T follicular helper cell (primary cell): ENCODE measurements at places on chromosomes 1 and 21.

GRCh38 chr1:209302779-209303568, 280.5 kb upstream of the CAMK1G start:
- no peak for DNase-seq

- DNase-seq = no peak
Observed at GRCh38 chr1:58608945-58609344, 31.9 kb upstream of the TACSTD2 start.

DNA sequence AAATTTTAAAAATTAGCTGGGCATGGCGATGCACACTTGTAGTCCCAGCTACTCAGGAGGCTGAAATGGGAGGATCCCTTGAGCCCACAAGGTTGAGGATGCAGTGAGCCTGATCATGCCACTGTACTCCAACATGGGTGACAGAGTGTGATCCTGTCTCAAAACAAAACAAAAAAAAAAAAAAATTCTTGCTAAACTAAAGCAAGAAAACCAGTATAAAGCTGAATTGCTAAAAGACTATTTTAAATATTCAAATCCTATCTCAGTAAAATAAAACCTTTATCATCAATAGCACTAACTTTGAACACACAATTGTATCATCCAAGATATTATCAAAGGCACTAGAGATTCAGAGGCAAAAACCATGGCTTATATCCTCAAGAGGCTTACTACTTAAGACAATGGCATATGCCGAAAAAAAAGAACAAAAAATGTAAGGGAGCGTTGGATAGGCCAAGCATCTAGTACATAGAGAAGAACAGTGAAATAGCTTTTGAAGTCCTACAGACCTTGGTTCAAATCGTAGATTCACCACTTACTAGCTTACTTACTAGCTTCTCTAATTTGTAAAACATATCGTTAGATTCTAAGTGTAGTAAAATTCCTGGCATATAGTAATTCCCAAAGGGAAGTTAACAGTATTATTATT, 3.6 kb downstream of the EPS15 start:
- no peak for DNase-seq

- DNase-seq = no peak
Observed at GRCh38 chr21:45332981-45333582, 45.4 kb upstream of the POFUT2 start.

DNA sequence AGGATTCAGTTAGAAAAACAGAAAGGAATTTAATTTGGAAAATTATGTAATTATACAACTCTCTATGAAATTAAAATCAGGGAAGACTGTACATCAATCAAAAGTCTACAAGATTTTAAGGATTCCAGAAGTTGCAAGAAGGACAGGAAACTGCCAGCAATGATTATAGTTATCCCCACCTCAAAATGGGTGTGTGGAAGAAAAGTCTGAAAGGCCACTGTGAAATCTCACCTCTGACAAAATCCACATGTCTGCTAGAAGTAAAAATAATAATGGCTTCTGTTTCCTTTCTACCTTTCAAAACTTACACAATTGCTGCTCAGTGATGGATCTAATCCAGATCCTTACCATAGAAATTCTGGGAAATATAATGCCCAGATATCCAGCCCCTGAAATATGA, 708.1 kb upstream of the ADGRL4 start:
- DNase-seq = no peak

DNA sequence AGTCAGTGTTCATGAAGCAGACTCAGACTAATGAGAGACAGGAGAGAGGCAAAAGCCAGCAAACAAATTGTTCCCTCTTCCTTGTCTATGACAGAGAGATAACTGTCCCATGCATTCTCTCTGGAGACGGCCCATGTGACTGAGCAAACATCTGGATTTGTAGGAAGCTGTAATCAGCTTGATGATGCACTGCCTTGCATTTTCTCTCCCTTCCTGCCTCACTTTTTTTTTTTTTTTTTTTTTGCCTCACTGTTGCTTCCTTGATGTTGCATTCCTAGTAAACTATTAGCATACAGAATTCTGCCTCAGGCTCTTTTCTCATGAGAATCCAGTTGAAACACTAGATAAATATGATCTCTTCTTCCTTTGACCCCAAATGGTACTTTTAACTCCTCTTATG, 134.5 kb downstream of the HHIPL2 start:
- no peak for DNase-seq

DNA sequence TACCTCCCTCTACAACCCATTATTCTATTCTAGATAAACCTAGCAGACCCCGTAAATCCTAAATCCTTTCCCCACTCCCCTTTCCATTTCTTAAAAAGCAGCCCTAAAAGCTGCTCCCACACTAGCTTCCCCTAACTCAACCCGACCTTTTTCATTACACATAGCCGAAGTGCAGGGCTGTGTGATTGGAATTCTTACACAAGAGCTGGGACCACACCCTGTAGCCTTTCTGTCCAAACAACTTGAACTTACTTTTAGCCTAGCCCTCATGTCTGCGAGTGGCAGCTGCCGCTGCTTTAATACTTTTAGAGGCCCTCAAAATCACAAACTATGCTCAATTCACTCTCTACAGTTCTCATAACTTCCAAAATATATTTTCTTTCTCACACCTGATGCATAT, 19.6 kb upstream of the PDPN start:
- no peak for DNase-seq

DNA sequence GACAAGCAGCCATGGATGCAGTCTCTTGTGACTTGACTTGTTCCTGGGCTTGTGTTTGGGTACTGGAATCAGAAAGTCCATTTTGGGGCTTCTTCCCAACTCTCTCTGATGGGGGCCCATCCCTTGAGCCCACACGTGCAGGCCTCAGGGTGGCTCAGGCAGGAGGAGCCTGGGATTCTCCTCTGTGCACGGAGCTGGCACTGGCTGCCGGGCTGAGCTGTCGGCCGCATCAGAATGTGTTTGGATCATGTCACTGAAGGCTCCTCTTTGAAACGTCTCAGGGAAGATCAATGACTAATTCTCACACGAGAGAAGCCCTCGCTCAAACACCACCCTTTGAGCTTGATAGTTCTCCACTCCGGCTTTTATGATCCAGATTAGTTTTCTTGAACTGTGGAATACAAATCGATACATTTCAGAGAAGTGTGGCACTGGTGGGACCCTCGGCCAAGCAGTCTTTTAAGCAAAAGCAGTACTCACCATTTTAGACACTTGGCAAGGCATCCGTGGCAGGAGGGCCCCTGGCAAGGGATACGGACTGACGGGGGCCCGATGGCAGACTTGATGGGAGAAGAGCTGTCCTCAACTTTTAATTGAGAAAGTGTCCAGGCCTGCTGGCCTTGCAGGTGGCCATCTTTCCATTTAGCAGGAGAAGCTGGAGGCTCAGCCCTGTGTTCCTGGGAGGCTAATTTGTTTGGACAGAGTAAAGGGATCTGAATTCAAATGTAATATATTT, 220.7 kb upstream of the C1orf174 start:
- DNase-seq = no peak

GRCh38 chr1:160579216-160579701, at the start of gene CD84:
TSS of gene CD84 (minus strand) at chr1:160579496. CDS start at chr1:160579437, 59 bp downstream.
- DNase-seq = no peak

DNA sequence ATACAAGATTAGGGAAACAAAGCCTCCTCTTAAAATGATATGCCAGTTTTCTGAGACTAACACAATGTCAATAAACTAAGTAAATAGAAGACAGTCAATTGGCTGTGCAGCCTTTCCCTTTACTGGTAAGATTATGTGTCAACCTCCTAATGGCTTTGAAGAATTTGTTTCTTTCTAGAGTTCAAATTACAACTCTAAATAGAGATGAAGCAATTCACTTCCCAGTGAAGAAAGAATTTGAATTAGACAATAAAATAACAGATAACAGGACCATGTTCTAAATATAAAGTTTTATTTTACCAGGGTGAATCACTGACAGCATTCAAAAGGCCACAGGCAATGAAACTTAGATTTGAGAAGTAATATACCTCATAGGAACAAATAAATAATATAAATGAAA, 680.3 kb downstream of the PLA2G4A start:
- no peak for DNase-seq

DNA sequence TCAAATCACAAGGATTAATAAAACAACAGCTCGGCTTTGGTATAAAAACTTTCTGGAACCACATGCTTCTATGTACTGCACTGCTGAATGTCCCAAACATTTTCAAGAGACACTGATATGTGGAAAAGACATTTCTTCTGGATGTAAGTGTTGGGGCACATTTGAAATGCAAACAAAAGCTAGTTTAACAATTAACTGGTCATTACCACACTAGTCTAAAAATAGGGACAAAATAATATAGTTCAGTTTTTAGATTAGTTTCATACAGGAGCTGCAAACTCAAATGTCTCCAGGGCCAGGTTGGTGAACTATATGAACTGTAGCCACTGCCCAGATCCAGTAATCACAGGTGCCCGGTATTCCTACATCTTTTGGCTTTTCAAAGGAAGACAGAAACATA, 3.2 kb downstream of the IL23R start:
- no peak for DNase-seq

DNA sequence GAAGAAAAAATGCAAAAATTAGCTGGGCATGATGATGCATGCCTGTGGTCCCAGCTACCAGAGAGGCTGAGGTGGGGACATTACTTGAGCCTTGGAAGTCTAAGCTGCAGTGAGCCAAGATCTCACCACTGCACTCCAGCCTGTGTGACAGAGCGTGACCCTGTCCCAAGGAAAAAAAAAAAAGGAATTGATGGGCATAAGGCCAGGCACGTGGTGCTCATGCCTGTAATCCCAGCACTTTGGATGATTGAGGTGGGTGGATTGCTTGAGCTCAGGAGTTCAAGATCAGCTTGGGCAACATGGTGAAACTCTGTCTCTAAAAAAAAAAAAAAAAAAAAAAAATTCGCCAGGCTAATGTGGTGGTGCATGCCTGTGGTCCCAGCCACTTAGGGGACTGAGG, 55.8 kb upstream of the ATP2B4 start:
- DNase-seq = no peak

DNA sequence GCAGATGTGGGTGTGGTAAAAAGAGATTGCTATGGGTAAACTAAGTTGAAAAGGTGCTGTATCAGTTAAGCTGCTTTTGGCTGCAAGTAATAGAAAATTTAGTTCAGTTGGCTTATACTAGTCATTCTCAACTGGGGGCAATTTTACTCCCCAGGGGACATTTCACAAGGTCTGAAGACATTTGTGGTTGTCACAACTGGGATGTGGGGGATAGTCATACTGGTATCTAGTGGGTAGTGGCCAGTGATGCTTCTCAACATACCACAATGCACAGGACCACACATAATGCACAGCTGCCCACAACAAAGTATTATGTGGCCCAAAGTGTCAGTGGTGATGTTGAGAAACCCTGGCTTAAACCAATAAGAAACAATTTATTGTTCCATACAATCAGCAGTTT, 31.4 kb downstream of the SERTAD4 start:
- no peak for DNase-seq

- DNase-seq = no peak
Observed at GRCh38 chr1:19220991-19221390, 10.9 kb upstream of the UBR4 start.

- DNase-seq = no peak
Observed at GRCh38 chr1:29011775-29012174, 97.4 kb downstream of the EPB41 start.

DNA sequence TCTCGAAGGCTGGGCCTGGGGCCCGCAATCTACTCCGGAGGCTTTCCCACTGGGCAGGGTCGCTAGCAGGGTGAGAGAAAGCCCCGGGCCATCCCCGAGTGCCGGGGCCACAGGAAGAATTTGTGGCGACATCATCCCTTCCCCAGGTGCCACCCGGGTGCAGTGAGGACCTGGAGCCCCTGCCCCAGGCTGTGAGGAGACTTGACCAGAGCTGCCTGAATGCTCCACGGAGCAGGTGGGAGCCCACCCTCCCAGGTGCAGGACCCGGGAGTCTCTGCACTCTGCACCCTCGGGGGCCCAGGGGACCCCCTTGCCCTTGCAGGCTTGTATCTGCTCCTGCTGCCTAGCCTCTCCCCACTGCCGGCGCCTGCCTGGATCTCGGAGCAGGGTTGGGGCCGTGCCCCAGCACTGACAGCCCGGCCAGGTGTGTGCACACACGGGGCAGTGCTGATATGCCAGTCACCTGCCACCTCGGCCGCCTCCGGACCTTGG, 67.5 kb upstream of the RGS7 start:
- DNase-seq = no peak

GRCh38 chr1:160104486-160104885, 6.1 kb upstream of the IGSF8 start:
- no peak for DNase-seq

- no peak for DNase-seq
Observed at GRCh38 chr1:64680599-64680998, 64.3 kb upstream of the RAVER2 start.

DNA sequence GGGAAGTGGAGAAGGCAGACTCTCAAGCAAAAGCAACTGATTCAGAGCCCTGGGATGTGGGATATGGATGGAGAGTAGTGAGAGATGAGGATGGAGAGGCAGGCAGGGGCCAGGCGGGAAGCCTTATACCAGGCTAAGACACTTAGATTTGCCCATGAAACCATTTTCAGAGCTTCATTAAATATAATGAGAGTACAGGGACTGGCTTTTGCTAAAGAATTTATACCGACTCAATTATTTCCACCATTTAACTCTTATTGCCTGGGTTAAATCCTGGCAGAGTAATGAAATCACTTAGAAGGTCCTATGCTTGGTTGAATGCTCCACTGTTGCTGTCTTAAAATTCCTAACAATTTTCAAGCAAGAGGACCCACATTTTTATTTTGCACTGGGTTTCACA, 311.7 kb downstream of the KCNH1 start:
- DNase-seq = no peak

DNA sequence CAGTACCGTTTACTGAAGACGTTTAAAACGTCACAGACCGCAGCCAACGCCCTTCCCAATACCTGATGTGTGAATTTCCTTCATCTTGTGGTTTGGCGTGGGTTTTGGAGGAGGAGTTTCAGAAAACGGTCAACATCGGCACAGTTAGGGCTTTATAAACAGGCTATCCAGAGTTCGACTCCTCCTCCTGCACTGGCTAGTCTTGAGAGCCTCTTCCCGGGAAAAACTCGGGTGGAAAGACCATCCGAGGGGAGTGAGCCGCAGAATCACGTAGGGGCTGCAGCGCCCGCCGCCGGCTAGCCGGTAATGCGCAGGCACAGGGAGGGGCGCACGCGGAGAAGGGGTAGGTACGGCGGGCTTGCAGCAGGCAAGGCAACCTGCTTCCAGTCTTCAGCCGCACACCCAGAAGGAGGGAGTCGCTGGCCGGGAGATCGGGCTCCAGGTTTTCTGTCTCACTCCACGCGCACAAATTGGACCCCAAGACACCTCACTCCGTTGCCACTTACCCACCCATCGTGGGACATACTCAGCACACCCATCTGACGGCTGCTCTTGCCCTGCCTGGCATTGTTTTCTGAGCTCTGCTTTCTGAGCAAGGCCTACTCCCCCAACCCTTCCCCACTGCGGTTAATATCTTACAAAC, 25.4 kb downstream of the SLC19A2 start:
- no peak for DNase-seq

DNA sequence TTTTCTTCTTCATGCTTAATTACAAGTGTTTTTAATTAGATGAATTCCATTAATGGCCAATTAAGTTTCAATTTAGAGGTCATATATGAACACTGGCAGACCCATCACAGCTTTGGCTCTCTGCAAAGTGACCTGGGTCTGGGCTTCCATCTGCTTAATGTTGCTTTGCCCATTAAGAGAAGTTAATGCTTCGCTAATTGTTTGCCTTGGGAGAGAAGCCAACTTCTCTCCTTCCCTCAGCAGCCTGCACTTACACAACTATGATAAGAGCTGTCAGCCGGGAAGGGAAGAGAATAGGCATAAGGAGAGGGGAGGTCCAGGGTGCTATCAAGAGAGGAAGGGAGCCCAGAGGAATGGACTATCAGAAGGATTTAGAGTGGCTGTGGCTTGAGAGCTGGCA, 29.0 kb upstream of the CCDC190 start:
- no peak for DNase-seq

- peak; percentile 39 for DNase-seq
Observed at GRCh38 chr1:1943834-1944570, 24.9 kb upstream of the TMEM52 start.

- DNase-seq = no peak
Observed at GRCh38 chr1:69535490-69535889, 32.2 kb upstream of the LRRC7 start.
